ENCODE measurements at places on chromosomes 3 and 15. TPM values are rescaled to one million over a fixed set of nuclear protein-coding genes. Genes with fewer than 3 reads are reported as not detected.

GRCh38 chr3:41881233-41881821 is 80.6 kb downstream of the ULK4 start:
- no peak for DNase-seq

SMCO1 gene
- total RNA-seq = not detected

DNA sequence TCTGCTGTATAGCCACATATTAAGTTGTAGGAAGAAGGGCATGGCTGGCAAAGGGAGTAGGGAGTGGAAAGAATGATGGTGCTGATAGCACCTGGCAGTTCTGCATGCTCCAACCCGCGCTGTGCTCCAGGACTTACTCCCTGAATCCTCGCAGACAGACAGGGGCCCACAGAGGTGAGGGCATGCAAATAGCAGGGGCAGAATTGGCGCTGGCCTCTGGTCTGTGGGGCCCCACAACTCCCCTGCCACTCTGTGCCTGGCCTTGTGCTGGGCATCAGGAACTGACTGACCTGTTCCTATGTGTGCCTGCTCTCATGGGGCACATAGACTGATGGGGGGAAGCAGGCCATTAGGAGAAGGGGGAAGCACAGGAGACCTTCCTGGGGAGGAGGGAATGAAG is 20.9 kb downstream of the HDAC11 start:
- no peak for DNase-seq

ADAM10 gene
- total RNA-seq = 96.5 TPM
